SJCRH30 (cell line): ENCODE measurements at places on chromosomes 2 and 18. TPM values are rescaled to one million over a fixed set of nuclear protein-coding genes. Genes with fewer than 3 reads are reported as not detected.

- H3K27ac ChIP-seq = no peak overlapping the region
- no peaks in the 10 kb centered on the region for H3K36me3 ChIP-seq
- DNase-seq = no peak
- no peaks in the 10 kb centered on the region for H3K4me1 ChIP-seq
These were observed 619.3 kb downstream of the TRIB2 start for GRCh38 chr2:13335862-13336535.

DNA sequence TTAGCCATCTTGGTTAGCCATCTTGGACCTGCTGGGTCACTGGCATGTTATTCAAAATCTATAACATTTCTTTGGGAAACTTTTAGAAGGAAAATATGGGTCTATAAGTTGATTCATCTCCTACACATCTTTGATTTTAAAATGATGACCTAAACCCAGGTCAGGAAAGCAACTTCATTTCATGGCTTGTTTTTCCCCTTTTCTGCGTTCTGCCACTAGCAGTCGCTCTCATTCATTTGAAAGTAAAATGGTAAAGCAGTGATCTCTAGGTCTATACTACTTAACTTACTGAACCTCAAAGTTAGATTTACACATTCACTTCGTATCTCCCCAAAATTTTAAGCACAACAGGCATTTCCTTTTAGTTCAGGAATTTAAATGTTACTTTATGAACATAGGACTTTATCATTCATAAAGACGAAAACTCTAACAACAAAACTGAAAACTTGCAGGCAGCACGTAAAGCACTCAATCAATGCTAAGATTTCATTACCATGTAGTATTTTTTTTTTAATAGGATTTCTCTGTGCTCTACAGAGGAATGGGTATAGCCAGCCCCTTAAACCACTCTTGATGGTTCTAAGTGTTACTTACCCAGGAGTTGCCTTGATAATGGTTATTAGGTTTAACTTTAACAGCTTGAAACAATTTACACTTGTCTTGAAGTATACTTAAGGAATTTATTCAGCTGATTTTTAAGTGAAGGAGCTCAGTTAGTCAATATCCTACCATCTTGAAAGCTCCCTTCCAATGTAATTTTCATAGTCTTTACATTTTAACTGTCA lies 62.5 kb downstream of the GORASP2 start:
- H3K27ac ChIP-seq = no peak overlapping the region
- H3K36me3 ChIP-seq = peaks cover 22% of the 10 kb centered on the region
- no peaks in the 10 kb centered on the region for H3K27me3 ChIP-seq
- H3K4me3 ChIP-seq = no peak overlapping the region
- H3K4me1 ChIP-seq = no peaks in the 10 kb centered on the region

GRCh38 chr2:26179446-26179913 lies 6.6 kb downstream of the GAREM2 start:
- H3K4me3 ChIP-seq = no peak overlapping the region
- H3K36me3 ChIP-seq = no peaks in the 10 kb centered on the region
- no peaks in the 10 kb centered on the region for H3K4me1 ChIP-seq
- no peaks in the 10 kb centered on the region for H3K27me3 ChIP-seq
- no peak overlapping the region for H3K27ac ChIP-seq

GRCh38 chr2:28991460-28991859 lies 10.4 kb downstream of the TOGARAM2 start:
- H3K27me3 ChIP-seq = no peaks in the 10 kb centered on the region
- no peaks in the 10 kb centered on the region for H3K36me3 ChIP-seq
- H3K4me1 ChIP-seq = peaks cover 25% of the 10 kb centered on the region
- no peak for DNase-seq
- no peak overlapping the region for H3K27ac ChIP-seq

DNA sequence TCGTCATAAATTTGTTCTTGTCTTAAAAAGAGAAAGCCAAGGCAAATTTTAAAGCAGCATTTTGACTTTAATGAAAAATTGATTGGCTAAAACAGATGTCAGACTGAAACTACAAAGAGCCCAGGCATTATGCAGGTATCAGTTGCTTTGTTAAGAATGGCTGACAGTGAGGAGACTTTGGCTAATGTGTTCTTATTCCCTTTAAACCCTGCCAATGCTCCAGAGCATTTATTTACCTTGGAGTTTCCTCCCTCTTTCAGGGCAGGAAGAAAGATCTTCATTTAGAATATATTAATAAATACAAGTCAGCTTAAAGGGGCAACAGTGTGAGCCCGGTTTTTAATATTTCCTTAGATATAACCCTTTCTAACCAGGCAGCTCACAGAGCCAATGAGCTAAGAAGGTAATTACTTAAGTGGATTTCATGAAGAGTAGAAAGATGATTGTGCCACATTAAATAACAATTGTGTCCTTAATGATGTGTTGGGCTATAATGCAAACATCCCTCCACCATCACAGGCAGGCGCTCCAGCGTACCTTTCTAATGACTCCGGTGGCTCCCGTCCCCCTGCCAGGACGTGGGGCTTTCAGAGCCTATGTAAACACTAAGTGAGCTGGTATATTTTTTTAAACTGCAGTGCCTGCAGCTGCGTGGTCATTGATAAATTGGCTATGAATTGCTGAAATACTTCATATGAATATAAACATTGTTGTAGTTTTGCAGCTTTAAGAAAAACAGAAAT lies 349.4 kb upstream of the POU3F3 start:
- H3K27me3 ChIP-seq = no peaks in the 10 kb centered on the region
- no peaks in the 10 kb centered on the region for H3K4me1 ChIP-seq
- no peaks in the 10 kb centered on the region for H3K36me3 ChIP-seq
- DNase-seq = no peak

DNA sequence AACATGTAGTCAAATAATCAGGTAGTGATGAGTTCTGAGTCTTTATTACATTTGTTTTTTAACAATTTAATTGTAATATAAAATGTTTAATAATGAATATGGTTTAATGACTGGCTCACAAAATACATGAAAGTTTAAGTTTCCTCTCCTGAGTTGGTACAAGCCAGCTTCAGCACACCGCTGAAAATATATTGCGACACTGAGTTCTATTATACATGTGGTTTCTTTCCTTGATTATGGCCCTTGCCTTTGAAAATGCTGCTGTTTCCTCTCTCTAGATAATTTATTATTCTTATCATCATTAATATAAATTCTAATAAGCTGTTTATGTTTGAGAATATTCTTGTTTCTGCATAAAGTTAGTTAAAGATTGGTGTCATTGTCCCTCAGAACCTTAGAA lies 249.3 kb downstream of the PARD3B start:
- H3K4me1 ChIP-seq = no peaks in the 10 kb centered on the region
- DNase-seq = no peak
- no peak overlapping the region for H3K4me3 ChIP-seq

GRCh38 chr2:196533772-196534397 lies 105.6 kb upstream of the CCDC150 start:
- no peaks in the 10 kb centered on the region for H3K27me3 ChIP-seq

Gene DYSF
- total RNA-seq = 13.9 and 15.2 TPM in 2 replicates

Gene PAX8
- total RNA-seq = 0.99 and 1.3 TPM in 2 replicates

DNA sequence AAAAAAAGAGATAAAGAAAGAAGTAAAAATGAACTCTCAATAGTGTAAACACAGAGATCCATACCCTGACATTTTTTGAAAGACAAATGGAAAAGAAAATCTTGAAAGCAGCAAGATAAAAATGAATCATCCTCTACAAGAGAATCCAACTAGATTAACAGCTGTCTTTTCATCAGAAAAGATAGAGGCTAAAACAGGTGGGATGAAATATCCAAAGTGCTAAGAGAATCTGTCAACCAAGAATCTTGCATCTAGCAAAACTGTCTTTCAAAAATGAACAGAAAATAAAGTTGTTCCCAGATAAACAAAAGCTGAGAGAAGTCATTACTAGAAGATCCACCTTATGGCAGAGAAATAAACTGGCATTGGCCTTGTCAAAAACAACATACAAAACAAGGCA lies 117.3 kb upstream of the MAPRE2 start:
- H3K4me1 ChIP-seq = peaks cover 6% of the 10 kb centered on the region
- no peaks in the 10 kb centered on the region for H3K27me3 ChIP-seq
- no peaks in the 10 kb centered on the region for H3K36me3 ChIP-seq

DNA sequence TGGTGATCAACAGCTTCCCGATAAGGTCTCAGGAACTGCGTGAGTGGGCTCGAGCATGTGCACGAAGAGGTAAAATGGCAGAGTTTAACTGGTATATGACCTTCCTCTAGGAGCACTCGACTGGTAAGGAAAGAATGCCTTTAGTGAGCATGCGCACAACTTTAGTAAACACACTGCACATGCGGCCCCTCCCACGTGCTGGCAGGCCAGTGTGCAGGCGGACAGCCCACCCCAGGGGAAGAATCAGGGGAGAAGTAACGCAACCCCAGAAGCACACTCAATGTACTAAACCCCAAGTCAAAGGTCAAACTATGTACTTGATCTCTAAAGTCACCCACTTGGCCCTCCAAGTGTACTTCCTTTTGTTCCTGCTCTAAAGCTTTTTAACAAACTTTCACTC lies 28.7 kb upstream of the SLC25A52 start:
- H3K4me1 ChIP-seq = no peaks in the 10 kb centered on the region
- H3K27ac ChIP-seq = no peak overlapping the region
- no peaks in the 10 kb centered on the region for H3K36me3 ChIP-seq
- DNase-seq = no peak
- no peaks in the 10 kb centered on the region for H3K27me3 ChIP-seq
- no peak overlapping the region for H3K4me3 ChIP-seq

- DNase-seq = no peak
- H3K4me1 ChIP-seq = no peaks in the 10 kb centered on the region
- H3K4me3 ChIP-seq = no peak overlapping the region
- H3K27ac ChIP-seq = no peak overlapping the region
These were observed 231.9 kb downstream of the GALR1 start for GRCh38 chr18:77481541-77481940.

DNA sequence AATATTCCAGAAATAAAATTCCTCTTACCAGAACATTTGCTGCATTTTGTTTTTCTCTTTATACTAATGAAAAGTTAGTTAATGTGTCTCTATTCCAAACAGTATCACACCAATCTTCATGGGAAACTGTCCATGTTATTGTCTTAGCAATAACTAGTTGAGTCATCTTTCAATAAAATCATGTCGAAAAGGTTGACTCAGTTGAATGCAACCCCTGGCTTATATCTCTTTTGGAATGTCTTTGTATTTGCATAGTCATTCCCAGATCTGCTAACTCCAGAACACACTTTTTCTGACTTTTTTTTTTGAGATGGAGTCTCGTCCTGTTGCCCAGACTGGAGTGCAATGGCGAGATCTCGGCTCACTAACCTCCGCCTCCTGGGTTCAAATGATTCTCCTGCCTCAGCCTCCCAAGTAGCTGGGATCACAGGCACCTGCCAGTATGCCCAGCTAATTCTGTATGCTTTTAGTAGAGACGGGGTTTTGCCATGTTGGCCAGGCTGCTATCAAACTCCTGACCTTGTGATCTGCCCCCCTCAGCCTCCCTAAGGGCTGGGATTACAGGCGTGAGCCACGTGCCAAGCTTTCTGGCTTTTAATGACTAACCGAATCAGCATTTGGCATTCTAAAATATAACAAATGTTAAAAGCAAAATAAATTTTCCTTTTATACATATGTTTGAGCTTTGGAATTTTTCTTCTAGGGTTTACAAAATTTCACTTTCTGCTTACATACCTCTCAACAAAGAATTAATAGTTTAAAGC lies 133.2 kb upstream of the GULP1 start:
- H3K27me3 ChIP-seq = no peaks in the 10 kb centered on the region
- no peaks in the 10 kb centered on the region for H3K36me3 ChIP-seq
- H3K4me3 ChIP-seq = no peak overlapping the region
- no peaks in the 10 kb centered on the region for H3K4me1 ChIP-seq
- no peak for DNase-seq

GRCh38 chr2:240703417-240704341 lies 12.0 kb downstream of the AQP12A start:
- DNase-seq = no peak
- H3K36me3 ChIP-seq = no peaks in the 10 kb centered on the region
- peaks cover 36% of the 10 kb centered on the region for H3K27me3 ChIP-seq
- no peaks in the 10 kb centered on the region for H3K4me1 ChIP-seq
- no peak overlapping the region for H3K4me3 ChIP-seq

DNA sequence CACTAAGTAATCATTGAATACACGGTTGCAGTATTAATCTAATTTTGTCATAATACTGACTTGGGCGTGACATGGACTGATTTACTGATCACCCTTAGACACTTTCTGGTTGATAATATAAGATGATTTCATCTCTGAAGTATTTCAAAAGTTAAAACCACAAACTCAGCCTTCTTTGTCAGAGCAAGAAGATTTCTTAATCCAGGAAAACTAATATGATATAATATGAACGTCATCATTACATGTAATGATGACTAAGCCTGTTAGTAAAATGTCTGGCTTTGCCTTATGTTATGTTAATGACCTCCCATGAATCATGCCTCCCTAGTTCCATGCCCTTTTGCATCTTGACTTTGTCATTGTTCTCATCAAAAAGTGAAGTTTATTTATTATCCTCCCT lies 1325.0 kb upstream of the CDH2 start:
- no peaks in the 10 kb centered on the region for H3K4me1 ChIP-seq
- H3K36me3 ChIP-seq = no peaks in the 10 kb centered on the region
- no peak overlapping the region for H3K27ac ChIP-seq
- DNase-seq = no peak
- no peaks in the 10 kb centered on the region for H3K27me3 ChIP-seq

GRCh38 chr2:152247337-152247695 lies 71.8 kb upstream of the STAM2 start:
- H3K36me3 ChIP-seq = no peaks in the 10 kb centered on the region
- no peak overlapping the region for H3K27ac ChIP-seq
- no peaks in the 10 kb centered on the region for H3K27me3 ChIP-seq

DNA sequence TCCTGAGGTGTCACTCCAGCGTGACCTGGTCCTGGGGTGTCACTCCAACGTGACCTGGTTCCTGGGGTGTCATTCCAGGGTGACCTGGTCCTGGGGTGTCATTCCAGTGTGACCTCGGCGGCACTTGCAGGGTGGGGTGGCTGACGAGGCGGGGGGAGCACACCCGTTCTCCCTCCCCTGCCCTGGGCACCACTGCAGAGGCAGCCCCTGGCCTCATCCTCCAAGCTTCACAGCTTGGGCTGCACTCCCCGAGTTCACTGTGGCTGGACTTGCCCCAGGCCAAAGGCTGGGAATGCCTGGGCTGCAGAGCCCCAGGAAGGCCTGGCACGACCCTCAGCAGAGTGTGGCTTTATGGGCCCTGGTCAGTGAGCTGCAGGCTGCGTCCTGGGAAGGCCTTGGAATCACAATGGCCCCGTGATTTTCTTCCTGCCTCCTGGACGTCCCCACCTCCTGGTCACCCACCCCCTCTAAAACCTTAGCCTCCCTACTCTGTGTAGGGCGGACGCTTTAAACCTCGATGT lies 88.3 kb downstream of the NFATC1 start:
- no peaks in the 10 kb centered on the region for H3K36me3 ChIP-seq
- H3K27me3 ChIP-seq = no peaks in the 10 kb centered on the region
- peak overlapping the region; percentile 99 for H3K27ac ChIP-seq
- H3K4me1 ChIP-seq = peaks cover 11% of the 10 kb centered on the region
- DNase-seq = peak; percentile 18

Gene MTA3
- 57.5 and 61.8 TPM in 2 replicates for total RNA-seq

DNA sequence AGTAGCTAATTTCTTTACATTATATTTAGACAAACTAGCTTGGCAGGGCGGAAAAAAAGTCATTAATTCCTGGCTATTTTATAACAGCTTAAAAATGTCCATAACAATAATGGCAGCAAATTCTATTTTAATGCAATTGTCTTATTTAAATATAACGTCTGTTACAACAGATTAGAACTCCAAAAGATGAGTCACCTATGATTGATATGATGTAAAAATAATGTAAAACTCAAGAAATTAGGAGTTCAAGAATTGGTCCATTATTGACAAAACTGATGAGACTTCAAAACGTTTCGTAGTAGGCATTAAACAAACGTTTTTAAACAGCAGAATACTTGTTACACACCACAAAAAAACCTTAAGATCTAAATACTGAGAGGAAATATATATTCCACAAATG lies 2.7 kb downstream of the XPO1 start:
- H3K27me3 ChIP-seq = no peaks in the 10 kb centered on the region
- peak overlapping the region; percentile 91 for H3K4me3 ChIP-seq
- no peak overlapping the region for H3K27ac ChIP-seq
- H3K4me1 ChIP-seq = peaks cover 11% of the 10 kb centered on the region; the same call in 1 of the 2 replicates
- no peak for DNase-seq
- peaks cover 29% of the 10 kb centered on the region for H3K36me3 ChIP-seq

Gene RFX8
- total RNA-seq = 0.06 and 0.43 TPM in 2 replicates
